ENCODE measurements at places on chromosomes 5 and 9.

GRCh38 chr9:2849941-2850340 lies 6.0 kb upstream of the PUM3 start:
- DNase-seq = no peak

DNA sequence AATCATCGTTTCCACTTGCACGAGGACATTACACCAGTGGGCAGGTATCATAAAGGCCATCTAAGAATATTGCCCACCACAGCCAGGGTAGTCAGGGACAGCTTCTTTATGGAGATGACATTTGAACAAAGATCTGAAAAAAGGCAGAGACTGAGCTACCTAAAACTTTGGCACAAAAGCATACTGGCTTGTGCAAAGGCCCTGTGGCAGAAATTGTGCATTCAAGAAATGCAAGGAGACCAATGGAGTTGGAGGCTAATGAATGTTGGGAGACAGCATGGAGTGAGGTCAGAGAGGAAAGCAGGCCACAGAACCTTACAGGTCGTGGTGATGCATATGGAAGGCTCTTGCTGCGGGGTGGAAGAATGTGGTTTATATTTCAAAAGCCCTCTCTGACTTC lies 578.5 kb downstream of the BNC2 start:
- DNase-seq = peak; percentile 8

DNA sequence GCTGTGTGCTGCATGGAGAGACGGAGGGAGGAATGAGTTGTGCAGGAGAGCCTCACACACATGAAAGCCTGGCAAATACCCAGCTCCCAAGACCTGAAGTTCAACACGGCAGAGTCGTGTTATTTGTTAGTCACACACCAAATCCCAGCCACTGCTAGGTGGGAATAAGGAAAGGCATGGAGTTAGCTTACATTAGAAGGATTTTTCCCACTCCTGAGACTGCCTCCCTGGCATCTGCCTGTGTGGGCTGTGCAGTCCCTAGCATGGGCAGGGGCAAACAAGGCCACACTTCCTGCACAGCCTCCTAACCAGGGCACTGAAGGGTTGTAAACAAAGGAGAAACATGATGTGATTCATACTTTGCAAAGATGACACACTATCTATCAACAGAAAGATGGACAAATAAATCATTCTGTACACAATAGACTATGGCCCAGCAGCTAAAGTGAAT lies 306.8 kb downstream of the SPOCK1 start:
- no peak for DNase-seq

DNA sequence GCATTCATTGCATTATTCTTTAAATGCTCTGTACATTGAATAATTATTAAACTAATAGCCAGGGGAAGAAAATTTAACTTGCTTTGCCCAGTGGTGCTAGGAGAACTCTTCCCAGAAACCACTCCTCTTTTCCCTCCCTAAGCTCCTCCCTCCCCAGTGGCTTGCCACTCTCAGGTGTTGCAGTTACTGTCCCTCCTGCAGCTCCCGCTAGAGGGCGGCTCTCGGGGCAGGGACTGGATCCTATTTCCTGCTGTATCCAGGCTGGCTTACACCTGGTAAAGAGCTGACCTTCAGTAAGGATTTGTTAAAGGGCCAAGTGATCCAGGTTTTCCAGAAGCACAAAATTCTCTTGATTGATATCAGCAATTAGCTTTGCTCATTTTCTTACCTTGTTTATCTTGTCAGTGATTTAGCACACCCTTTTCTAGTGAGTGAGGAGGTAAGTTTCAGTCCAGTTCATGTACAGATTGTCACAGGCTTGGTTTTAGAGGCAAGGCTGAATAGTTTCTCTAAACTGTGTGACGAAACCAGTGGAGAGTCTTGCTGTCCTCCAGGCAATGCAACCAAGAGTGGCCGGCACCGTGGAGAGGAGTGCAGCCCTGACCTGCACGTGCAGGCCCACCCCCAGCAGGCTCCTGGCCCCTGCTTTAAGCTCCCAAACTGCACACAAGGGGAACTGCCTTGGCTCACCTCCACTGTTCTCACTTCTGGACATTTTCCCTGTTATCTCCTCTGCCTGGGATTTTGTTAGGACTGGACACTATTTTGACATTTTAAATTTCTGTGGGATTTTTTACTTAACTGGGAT lies 423.8 kb downstream of the SPOCK1 start:
- peak; percentile 94 for DNase-seq

DNA sequence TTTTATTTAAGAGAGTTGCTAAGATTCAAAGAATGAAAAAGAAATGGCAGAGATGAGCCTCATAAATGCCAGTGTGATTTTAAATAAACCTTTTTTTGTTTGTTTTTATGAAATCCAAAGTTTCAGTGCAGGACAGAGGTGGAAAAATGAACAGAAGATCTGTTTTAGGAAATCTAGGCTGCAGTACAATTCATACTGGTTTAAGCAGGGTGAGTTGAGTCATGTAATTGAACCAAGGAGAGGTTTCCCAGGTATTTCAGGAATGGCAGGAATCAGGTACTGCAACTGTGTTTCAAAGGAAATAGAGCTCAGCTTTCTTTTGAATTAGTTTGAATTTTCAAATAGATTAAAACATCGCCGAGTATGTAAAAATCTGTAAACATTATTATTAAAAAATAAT lies 3.0 kb upstream of the ANKRD31 start:
- DNase-seq = no peak

DNA sequence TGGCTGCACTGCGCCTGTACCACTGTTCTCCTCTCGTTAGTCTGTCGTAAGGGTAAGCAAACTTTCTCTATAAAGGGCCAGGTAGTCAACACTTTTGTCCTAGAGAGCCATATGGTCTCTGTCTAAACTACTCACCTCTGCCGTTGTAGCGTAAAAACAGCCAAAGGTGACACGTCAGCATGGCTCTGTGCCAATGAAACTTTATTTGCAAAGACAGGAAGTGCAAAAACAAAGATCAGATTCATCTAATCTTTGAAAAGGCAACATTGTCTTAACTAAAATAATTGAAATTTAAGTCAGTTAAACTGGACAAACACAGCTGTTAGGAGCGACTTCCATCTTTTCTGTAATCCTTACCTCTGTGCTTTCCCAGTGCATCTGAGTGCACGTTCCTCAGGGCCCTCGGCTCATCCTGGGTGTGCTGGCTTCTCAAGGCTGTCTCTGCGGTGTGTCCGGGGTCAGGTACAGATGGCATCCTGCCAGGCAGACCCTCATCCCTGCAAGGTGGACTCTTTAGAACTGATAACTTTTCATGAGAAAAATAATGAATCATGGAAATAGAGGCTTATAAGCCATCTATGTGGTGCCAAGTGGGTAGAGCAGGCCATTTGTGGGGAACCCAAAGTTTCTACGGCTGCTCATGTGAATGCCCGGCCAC lies 35.2 kb upstream of the IRX4 start:
- DNase-seq = peak; percentile 30

DNA sequence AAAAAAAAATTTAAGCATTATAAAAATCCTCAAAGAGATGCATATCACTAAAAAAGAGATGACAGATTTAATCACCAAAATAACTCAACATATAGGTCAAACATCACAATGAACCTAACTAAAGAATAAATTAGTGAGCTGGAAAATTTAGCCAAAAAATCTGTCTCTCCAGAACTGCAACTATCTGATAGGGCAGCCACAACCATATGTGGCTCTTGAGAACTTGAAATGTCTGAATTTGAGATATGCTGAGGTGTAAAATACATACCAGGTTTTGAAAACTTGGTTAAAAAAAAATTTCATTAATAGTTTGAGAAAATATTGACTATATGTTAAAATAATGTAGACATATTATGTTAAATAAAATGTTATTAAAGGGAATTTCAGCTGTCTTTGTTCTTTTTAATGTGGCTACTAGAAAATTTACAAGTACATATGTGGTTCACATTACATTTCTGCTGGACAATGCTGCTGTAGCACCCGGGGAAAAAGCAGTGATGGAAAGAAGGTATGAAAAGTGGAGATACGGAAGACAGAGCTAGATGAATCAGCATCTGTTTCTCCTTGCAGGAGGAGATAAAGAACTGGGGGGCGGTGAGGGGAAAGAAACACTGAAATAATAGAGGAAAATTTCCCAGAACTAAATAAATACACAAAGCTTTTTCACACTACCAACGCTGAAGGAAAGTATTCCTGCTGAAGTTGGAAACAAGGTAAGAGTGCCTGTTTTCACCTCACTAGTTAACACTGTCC lies 66.1 kb downstream of the DCP2 start:
- DNase-seq = no peak

DNA sequence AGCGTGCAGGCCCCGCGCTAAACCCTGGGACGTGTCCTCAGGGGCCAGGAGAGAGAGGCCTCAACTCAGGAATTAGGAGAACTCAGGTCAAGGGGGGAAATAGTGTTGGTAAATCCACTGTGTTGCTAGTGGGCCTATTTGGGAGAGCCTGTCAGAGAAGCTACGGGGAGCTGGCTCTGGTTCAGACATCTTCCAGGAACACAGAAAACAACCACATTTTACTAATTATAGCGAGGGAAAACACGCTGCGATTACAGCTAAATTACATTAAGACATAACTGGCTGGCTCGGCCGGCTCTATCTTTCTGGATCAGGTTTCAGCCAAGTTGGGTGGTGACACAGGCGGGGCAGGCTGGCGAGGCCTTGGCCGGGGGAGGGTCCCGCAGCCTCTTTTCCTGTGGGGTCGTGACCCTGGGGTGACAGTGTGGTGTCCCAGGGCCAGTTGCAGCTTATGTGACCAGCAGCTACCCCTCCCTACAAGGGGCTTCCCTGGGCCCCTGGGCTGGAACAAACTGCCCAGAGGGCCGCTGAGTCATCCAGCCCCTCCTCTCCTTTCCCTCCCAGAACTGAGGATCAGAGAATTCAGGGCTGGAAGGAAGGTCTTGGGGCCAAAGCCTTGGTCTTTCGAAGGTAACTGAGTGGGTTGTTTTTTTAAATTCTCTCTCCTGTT lies 75.1 kb downstream of the FGF18 start:
- DNase-seq = peak; percentile 95

- DNase-seq = peak; percentile 53
These were observed 243.8 kb downstream of the COX7C start for GRCh38 chr5:86861512-86861911.

DNA sequence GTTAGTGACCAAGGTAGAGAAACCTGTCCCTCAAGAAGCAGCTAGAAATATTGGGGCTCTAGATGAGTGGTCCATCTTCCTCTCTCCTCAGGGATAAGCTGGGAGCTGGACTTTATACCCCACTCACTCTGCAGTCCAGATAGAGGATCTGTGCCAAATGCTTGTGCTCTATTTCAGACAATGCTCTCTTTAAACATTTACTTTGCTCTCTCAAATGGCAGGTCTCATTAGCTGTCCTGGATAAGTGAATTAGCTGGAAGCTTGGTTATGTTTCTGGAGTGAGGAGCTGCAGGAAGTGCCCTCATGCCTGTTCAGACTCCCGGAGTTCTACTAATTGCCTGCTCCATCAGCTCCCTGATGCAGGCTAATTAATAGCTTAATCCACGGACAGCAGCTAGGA lies 151.1 kb upstream of the CCDC152 start:
- DNase-seq = no peak

DNA sequence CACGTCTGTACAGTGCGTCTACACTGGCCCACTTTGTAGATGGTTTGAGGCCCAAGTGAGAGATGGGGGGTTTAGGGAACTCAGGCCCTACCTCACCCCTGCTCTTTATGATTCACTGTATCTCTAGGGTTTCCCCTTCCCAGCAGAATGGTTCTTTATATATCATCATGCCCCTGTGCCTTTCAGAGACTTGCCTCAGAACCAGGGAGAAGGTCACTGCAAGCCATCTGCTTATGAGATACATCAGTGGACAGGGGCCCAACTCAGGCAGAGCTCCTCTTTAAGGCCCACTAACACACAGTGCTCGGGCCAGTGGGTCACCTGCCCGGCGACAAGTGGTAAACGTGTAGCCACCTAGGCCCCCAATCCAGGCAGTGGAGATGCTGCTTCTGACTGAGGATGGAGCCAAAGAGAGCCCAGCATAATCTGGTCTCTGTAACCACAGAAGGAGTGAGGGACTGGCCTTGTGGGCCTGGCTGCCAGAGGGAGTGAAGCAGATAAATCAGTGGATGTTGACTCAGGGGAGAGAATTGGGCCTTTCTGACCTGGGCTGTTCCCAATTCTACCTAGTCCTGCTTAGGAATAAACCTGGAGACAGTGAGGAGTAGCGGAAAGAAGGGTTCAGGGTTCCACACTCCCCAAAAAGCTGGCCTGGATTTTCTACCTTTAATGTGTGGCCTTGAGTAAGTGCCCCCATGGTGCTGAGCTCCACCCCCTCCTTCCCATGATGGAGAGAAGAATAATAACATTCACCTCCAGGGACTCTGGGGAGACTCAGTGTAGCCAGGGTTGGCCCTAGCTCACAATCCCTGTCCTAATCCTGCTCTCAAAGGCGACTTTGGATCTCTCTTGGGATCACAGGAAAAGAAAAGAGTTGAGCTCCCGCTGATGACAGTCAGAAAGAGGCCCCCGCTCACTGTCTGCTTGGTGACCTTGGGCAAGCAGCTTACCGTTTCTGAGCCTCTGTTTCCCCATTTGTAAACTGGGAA lies 2.8 kb upstream of the DUSP1 start:
- DNase-seq = no peak

- DNase-seq = peak; percentile 71
These were observed 31.9 kb upstream of the GABRP start for GRCh38 chr5:170751631-170752030.

GRCh38 chr5:72633649-72634048 lies 126.4 kb upstream of the ZNF366 start:
- DNase-seq = no peak

DNA sequence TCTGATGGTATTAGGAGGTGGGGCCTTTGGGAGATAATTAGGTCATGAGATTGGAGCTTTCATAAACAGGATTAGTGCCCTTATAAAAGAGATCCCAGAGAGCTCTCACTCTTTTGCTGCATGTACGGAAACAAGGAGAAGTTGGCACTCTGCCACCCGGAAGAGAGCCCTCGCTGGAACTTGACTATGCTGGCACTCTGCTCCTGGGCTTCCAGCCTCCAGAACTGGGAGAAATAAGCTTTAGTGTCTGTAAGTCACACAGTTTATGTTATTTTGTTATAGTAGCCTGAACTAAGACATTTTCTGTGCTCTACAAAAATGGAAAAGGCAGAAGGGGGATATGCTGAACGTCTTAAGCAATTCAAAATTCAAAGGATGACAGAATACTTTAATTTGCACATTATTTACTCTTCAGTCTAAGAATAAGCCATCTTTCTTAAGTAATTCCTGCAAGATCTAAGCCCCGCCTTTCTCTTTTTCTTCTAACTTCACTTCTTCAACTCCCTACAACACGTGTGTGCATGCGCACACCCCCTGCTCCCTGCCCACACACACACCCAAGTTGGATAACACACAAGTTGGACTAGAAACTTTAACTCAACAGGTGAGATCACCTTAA lies 17.3 kb downstream of the NFIB start:
- DNase-seq = no peak

DNA sequence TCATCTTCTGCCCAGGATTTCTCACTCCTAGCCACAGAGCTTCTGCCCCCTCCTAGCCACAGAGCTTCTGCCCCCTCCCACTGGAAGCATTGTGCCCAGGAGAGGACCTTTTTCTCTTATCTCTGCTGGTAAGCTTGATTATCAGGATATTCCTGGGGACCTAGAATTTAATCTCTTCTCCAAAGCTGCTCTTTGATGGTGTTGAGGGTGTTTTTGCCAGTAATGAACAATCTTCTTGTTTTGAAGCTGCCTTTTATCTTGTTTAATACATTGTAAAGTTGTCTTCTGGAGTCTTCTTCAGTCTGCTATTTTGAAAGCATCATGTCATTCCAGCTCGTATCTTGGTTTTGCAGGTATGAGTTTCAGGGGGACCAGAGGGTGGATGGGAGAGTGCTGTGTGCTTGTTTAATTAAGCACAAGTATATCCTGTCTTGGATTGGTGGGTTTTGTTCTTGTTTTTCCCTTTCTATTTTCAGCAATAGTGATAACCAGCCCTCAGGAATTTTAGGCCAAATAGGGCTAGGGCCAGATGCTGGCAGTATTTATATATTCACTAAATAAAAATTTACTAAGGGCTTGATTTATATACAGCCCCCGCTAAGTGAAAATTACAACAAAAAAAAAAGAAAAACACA lies 214.0 kb upstream of the DMRT1 start:
- DNase-seq = no peak

All from islet precursor cell (in vitro differentiated cells).